ENCODE measurements at places on chromosomes 16 and 17. TPM values are rescaled to one million over a fixed set of nuclear protein-coding genes. Genes with fewer than 3 reads are reported as not detected.

GRCh38 chr17:14545156-14545906 is 244.4 kb downstream of the HS3ST3B1 start:
- DNase-seq, result no peak

- peak; percentile 8 for DNase-seq
Observed at GRCh38 chr16:12819126-12820117, 15.7 kb upstream of the CPPED1 start.

C17orf78 gene
- not detected for total RNA-seq

GRCh38 chr17:49715717-49716279 is 8.0 kb upstream of the SLC35B1 start:
- DNase-seq, result no peak

DNA sequence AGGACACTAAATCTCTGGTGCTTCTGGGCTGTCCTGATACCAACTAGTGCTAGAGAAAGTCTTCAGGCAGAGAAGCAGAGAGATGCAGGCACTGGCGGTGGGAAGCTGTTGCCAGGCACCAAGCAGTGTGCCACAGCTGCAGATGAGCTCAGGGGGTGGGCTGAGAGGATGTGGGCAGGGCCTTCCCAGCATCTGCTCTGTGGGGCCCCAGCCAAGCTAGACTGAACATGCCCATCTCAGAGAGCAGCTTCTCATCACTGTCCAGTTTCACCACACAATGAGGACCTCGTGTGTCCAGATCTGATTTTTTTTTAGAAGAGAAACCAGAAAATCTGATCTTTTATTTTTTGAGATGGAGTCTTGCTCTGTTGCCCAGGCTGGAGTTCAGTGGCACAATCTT is 17.1 kb downstream of the PSKH1 start:
- DNase-seq, result no peak

DNA sequence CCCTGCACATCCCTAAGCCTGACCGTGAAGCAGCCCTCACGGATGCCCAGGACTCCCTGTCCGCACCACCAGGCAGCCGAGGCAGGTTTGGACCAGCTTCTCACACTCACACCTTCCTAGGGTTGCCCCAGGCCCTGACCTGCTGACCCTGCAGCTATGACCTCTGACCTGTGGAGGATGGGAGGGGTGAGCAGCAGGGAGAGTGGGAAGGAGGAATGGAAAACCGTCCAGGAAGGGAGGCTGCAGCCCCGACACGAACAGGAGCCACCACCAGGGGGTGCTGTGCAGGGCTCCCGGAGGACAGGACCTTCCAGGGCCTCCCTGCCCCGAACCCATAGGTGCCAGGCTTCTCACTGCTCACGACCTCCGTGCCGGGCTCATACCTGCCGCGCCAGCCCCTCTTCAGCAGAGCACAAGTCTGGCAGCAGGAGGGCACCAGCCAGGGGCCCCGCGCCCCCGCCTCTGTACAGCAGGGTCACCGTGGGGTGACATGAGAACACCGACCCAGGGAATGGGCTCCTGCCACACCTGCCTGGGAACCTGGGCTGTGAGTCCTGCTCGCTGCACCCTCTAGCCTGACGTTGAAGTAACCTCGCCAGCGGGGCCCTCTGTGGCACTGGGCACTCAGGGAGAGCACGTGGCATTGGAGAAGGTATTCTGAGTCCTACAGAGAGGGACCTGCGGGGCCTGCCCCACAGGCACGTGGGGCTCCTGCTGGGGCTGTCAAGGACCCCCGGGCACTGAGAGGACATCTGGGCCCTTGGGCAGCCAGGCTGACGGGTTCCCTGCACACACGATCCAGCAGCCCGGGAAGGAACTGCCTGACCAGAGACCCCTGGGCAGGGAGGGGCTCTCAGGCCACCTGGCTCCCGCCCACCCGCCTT is 37.6 kb downstream of the CTU2 start:
- DNase-seq, result no peak

TBX2 gene
- total RNA-seq, result 35.6 TPM

DNA sequence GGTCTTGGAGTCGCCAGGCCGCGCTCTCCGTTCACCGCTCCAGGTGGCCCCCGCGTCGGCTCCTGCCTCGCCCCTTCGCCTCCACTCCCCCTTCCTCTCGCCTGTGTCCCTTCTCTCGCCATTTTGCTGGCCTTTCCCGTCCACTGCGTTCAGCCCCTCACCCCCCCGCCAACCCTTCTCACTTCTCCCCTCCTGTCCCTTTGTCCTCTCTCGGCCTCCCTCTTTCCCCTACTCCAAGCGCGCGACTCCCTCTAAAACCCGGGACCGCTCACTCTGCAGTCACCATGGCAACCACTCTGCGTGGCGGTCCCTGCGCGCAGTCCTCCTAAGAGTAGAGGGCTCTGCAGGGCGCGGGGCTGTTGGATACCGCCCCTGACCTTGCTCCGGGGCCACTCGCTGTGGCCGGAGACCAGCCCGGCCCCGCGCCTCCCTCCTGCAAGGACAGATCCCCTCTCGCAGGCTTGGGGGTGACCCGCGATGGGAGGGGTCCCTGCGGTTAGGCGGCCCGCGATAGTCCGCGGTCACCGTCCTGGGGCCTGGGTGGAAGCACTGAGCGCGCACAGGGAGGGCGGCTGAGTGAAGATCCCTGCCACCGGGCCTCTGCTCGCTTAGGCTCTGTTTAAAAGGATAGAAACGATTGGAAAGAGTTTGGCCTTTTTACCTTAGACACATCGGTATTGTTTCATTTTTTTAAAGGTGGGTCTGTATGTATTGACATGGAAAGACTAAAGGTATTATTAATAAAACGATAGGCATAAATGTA is 454 bp downstream of the CCDC40 start:
- no peak for DNase-seq

TSR1 gene
- 44.7 TPM for total RNA-seq

SLC5A11 gene
- 0.13 TPM for total RNA-seq

RGS11 gene
- 10.2 TPM for total RNA-seq

HID1 gene
- 10.9 TPM for total RNA-seq

MT1H gene
- not detected for total RNA-seq

ITGAD gene
- not detected for total RNA-seq

DNA sequence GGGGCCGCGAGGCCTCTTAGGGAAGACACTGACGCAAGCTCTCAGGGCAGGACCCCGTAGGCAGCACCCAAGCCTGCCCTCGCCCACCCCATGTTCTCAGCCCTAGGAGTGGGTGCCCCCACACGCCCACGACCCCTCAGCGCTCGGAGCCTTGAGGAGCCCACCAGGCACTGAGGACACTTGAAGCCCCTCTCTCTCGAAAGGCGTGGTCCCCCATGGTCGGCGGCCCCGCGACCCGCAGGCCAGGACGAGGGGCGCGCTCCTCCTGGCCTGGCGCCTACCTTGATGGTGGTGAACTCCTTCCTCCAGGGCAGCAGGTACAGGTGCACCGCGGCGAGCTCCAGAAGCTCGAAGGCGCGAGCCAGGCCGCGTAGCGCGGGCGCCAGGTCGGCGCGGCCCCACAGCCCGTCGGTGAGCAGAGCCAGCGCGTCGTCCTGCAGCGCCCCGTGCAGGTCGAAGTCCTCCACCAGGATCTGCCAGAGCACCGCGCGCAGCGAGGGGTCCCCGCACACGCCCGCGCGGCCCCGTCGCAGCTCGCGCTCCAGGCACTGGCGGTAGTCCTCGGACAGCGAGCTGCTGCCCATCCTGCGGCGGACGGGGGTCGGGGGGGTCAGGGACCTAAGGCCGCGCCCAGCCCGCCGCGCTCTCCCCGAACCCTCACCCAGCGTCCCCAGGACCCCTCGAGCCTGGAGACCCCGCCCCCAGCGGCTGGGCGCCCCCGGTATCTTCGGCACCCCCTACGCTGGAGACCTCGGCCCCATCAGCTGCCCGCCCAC is 668 bp downstream of the SPATA2L start:
- DNase-seq, result no peak

RPS6KB1 gene
- total RNA-seq, result 34.6 TPM

GRCh38 chr16:86222547-86222946 is 287.8 kb upstream of the FOXF1 start:
- no peak for DNase-seq

GRCh38 chr16:1812732-1813163 is 13.9 kb downstream of the HAGH start:
- DNase-seq, result no peak

GRCh38 chr17:81391936-81392908 is 3.0 kb upstream of the BAHCC1 start:
- DNase-seq, result no peak

ZNF286A gene
- 25.5 TPM for total RNA-seq

MPP3 gene
- total RNA-seq, result 7.1 TPM

- no peak for DNase-seq
Observed at GRCh38 chr16:89187770-89188392, 12.5 kb downstream of the SLC22A31 start.

PNMT gene
- total RNA-seq, result 2.4 TPM

DNA sequence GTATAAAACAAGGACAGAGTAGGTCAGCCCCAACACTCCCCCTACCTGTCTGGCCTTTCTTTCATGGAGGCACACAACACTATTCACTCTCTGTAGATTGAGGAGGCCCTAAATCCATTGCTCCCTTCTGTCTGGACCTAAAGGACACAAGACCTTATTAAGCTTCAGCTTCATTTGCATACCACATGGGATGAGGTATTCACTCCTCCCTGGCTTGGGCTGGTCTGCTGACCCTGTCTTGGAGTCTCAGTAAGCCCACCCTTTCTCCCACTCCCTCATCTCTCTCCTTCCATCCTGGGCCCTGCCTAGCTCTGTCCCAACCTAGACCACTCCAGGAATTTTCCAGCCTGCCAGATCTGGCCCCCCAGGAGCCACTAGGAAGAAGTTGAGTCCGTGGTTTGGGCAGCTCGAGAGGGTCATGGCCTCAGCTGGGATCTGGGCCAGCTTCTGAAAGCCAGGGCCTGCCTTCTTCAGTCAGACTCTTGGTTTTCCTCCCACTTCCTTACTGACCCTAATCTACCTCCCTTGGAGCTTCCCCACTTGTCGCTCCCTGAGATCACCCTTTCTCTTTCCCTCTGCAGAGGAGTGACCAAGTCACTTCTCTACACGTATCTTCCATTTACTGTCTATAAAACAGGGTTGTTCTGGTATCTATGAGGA is 6.5 kb upstream of the LLGL1 start:
- no peak for DNase-seq

CD300E gene
- total RNA-seq, result not detected

KCNH6 gene
- total RNA-seq, result not detected

- no peak for DNase-seq
Observed at GRCh38 chr17:21842332-21843317, 150.3 kb downstream of the KCNJ18 start.

- DNase-seq, result peak; percentile 32
Observed at GRCh38 chr17:35930211-35931065, at the start of gene RDM1. RDM1 (minus strand) TSS chr17:35930773; CDS start chr17:35930727, 46 bp downstream.

GRCh38 chr16:77531752-77532151 is 96.9 kb upstream of the ADAMTS18 start:
- peak; percentile 36 for DNase-seq

ADAP2 gene
- 2.4 TPM for total RNA-seq

KRT9 gene
- not detected for total RNA-seq

GRCh38 chr17:73971127-73971526 is 232.4 kb upstream of the RPL38 start:
- DNase-seq, result no peak
